Thoracic aorta endothelial cell (primary cell): ENCODE measurements at places on chromosomes 3 and 15. TPM values are rescaled to one million over a fixed set of nuclear protein-coding genes. Genes with fewer than 3 reads are reported as not detected.

The FOXL2NB gene
- 0.13 and 0.14 TPM in 2 replicates for total RNA-seq

The KCNAB1 gene
- total RNA-seq: 0.40 and 47.5 TPM in 2 replicates

The POTEB3 gene
- not detected in 2 replicates for total RNA-seq

The C3orf22 gene
- not detected in 2 replicates for total RNA-seq

The TICRR gene
- total RNA-seq: 10.9 and 16.2 TPM in 2 replicates

The STRIT1 gene
- not detected in 2 replicates for total RNA-seq

The P2RY1 gene
- total RNA-seq: 3.9 and 4.3 TPM in 2 replicates

The ZPLD1 gene
- total RNA-seq: under 0.01 TPM in 1 of 2 replicates, not detected in the other

The SLC9C1 gene
- total RNA-seq: 0.57 TPM in 1 of 2 replicates, not detected in the other

The GCSAM gene
- total RNA-seq: not detected in 2 replicates

The CNTN3 gene
- total RNA-seq: 1.1 and 2.3 TPM in 2 replicates

The PFKFB4 gene
- 2.8 and 4.5 TPM in 2 replicates for total RNA-seq

The PDCD6IP gene
- total RNA-seq: 485 and 535 TPM in 2 replicates

The ADAMTS17 gene
- total RNA-seq: 0.40 and 0.79 TPM in 2 replicates

The BMF gene
- 1.2 and 2.3 TPM in 2 replicates for total RNA-seq

The WDR93 gene
- 0.13 TPM in 1 of 2 replicates, not detected in the other for total RNA-seq

The CHRNA5 gene
- total RNA-seq: 15.2 and 19.1 TPM in 2 replicates

The SLC28A1 gene
- not detected in 2 replicates for total RNA-seq

The DISP2 gene
- 0.14 and 0.27 TPM in 2 replicates for total RNA-seq

The SEMA5B gene
- total RNA-seq: 0.07 TPM in 1 of 2 replicates, not detected in the other

The GHSR gene
- total RNA-seq: not detected in 2 replicates

The SPATA12 gene
- 0.07 and 0.13 TPM in 2 replicates for total RNA-seq

The VEPH1 gene
- total RNA-seq: 325 and 390 TPM in 2 replicates

The TMOD2 gene
- total RNA-seq: 6.0 and 9.8 TPM in 2 replicates

The SCN11A gene
- 0.14 and 0.27 TPM in 2 replicates for total RNA-seq

The GOLGA6A gene
- not detected in 2 replicates for total RNA-seq

The MGLL gene
- 66.0 and 68.4 TPM in 2 replicates for total RNA-seq

The ACP3 gene
- 0.13 TPM in 1 of 2 replicates, not detected in the other for total RNA-seq

The ARL6IP5 gene
- 120 and 123 TPM in 2 replicates for total RNA-seq

The SST gene
- not detected in 2 replicates for total RNA-seq

The FBXO22 gene
- total RNA-seq: 63.0 and 67.0 TPM in 2 replicates

The ZBTB20 gene
- total RNA-seq: 14.4 and 21.8 TPM in 2 replicates

The GNAT1 gene
- not detected in 2 replicates for total RNA-seq

The CLEC3B gene
- total RNA-seq: not detected in 2 replicates

The REC114 gene
- total RNA-seq: not detected in 2 replicates

The IL5RA gene
- total RNA-seq: not detected in 2 replicates

The HES1 gene
- total RNA-seq: 27.0 and 33.6 TPM in 2 replicates

The GLDN gene
- total RNA-seq: not detected in 2 replicates

The SH2D7 gene
- under 0.01 TPM in 1 of 2 replicates, not detected in the other for total RNA-seq

The AGBL1 gene
- total RNA-seq: not detected in 2 replicates

The SNTN gene
- total RNA-seq: not detected in 2 replicates

The CCR8 gene
- not detected in 2 replicates for total RNA-seq

The SLC28A2 gene
- total RNA-seq: not detected in 2 replicates

The NR1I2 gene
- not detected in 2 replicates for total RNA-seq

The PRR20G gene
- not detected in 2 replicates for total RNA-seq

The ADGRG7 gene
- not detected in 2 replicates for total RNA-seq

The CAMP gene
- not detected in 2 replicates for total RNA-seq

The ZKSCAN7 gene
- 0.66 and 1.1 TPM in 2 replicates for total RNA-seq

The ECE2 gene
- not detected in 2 replicates for total RNA-seq

The TP63 gene
- total RNA-seq: not detected in 2 replicates

The GATM gene
- total RNA-seq: 0.66 and 1.3 TPM in 2 replicates

The CFAP44 gene
- total RNA-seq: 5.1 and 6.0 TPM in 2 replicates

The CLDN1 gene
- total RNA-seq: 0.07 and 0.27 TPM in 2 replicates

The FES gene
- total RNA-seq: 40.8 and 50.6 TPM in 2 replicates

The ADAMTSL3 gene
- under 0.01 TPM in 2 replicates for total RNA-seq
